Effector CD8-positive, alpha-beta T cell (primary cell): ENCODE measurements at places on chromosomes 16 and 17.
A peak's percentile ranks its signal among the peaks of the same experiment; 100 is the strongest.

DNA sequence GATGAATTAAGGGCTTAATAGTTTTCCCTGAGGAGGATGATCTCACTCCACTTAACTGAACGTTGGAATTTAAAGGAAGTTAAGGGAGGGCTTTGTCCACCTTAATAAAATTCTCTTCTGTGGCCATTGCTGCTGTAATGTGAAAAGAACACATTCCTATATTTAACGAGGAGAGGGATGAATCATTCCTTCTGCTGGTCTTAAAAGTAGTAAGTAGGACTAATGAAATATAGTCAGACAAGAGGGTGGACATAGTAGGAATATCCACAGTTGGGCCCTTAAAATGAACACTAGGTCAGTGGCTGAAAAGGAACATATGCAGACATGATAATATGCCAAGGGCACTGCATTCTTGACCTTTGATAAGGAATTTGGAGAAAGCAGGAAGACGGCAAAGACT is 405.6 kb downstream of the PMP22 start:
- no peak for DNase-seq

DNA sequence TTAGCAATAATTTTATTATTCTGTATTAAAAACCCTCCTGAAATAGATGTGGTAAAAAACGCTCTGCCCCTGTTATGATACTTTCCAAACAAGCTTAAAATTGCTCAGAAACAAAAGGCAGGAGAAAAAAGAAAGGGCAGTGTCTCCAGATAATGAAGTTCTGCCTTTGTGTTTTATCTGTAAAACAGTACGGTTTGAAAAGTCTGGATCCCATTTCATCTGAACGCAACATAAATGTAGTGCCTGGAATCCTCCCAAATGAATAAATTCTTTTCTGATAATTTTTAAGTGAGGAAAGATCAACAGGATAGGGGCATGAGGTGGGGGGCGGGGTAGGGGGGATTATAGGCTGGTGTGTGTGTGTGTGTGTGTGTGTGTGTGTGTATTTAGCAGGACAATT is 87.5 kb upstream of the SOX9 start:
- no peak for DNase-seq

DNA sequence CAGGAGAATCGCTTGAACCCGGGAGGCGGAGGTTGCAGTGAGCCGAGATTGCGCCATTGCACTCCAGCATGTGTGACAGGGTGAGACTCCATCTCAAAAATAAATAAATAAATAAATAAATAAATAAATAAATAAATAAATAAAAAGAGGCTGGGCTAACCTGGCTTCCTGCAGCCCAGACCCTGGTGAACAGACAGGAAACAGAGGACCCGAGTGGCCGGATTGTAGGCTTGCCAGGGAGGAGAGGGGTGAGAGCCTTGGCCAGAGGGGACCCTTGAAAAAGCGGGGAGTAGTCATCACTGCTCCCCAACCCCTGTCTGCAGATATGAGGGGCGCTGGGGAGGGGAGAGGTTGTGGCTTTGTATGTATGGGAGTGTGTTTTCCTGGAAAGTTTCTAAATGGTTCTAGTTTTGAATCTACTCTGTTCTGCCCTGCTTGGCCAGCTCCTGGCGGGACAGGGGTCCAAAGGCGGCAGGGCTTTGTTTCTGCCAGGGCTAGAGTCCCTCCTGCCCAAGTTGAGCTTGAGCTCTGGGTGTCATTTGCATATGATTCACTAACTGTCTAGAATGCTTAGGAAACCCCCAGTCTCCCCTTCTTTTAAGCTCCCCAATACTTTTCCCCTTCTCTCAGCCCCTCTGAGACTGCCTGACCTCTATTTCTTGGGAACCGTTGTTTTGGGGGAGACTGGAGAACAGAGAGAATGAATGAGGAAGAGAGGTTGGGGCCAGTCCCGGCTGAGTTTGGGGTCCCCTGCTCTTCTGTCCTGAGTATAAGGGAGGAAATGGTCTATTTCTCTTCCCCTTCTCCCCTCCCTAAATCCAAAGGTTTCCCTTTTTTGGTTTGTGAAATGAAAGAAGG is 16.4 kb downstream of the RARA start:
- DNase-seq, result peak; percentile 18

DNA sequence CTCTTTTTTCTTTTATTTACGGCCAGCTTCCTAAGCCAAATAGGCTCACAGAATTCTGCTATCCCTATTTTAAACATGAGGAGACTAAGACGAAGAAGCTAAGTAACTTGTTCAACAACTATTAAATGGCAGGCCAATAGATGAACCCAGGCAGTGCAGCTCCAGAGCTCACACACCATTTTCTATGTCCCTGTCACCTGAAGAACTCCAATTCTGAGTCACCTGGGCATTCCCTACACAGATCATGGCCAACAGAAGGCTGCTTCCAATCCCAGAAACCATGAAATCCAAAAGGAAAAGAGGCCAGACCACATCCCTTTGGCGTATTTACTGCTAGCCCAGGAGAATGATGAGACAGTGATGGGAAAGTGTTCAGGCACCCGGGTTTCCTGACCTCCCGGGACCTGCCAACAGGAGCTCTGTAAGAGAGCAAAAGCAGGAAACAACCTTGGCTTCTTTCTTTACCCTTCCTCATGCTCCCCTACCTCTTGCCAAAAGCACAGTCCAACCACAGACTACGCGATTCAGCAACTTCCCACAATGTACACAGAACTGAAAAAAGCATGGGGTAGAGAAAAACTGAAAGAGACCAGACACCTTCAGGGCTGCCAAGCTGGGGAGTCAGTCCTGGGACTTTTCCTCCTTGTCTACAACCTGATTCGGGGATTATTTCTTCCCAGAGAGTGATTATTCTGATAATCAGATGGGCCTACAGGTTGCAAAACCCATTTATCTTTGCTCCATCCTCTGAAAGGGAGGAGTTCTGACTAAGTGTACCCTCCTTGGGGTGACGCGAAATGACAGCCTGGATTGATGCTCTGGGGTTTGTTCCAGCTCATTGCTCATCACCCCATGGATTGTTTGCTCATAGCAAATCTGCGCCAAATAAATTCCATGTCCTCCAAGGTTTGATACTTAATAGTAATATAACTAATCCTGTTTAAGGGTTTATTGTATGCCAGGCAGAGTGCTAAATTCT is 47.8 kb upstream of the HAS3 start:
- no peak for DNase-seq

GRCh38 chr17:40499551-40500189 is 1.8 kb downstream of the TNS4 start:
- no peak for DNase-seq

GRCh38 chr16:1193143-1193824 is 31.8 kb downstream of the TPSG1 start:
- DNase-seq, result no peak

DNA sequence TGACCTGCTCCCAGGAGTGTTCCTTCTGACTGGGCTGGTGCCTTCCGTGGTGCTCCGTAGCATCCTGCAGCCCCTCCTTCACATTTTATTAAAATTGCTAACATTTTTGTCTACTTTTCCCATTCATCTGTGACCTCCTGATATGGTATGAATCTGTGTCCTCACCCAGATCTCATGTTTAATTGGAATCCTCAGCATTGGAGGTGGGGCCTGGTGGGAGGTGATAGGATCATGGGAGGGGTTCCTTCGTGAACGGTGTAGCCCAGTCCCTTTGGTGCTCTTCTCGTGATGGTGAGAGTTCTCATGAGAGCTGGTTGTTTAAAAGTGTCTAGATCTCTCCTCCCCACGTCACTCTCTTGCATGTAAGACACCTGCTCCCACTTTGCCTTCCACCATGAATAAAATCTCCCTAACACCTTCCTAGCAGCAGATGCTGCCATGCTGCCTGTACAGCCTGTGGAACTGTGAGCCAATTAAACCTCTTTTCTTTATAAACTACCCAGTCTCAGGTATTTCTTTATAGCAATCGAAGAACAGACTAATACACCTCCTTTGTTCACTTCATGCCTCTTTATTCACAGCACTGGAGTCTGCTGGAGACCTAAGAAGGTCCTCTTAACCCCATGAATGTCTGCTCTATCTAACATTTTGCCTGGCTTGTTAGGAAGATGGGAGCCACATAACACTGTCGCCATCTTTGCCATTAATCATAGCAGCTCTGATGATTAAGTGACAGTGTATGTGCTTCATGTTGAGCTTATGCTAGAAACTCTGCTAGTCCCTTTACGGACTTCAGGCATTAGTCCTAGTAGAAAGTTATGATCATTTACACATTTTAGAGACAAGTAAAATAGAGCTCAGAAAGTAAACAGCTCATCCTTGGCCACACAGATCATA is 377.7 kb upstream of the MAF start:
- DNase-seq, result no peak

GRCh38 chr16:56460101-56460500 is 8.7 kb downstream of the OGFOD1 start:
- no peak for DNase-seq

DNA sequence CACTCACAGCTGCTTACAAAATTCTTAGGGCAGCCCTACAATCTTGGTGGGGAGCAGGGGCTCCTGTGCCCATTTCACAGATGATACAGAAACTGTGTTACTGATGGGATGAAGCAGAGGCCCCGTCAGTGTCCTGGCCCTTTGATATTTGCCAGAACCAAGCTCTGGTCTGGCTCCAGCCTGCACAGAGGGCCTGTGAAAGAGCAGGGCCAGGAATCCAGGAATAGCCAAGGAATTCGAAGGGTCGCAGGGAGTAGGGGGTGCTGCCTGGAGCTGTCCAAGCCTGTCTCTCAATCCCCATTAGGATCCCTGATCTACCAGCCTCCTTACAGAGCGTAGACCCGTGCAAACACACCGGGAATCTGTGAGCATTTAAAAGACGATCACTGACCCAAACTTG is 86.3 kb upstream of the RCVRN start:
- DNase-seq, result no peak

DNA sequence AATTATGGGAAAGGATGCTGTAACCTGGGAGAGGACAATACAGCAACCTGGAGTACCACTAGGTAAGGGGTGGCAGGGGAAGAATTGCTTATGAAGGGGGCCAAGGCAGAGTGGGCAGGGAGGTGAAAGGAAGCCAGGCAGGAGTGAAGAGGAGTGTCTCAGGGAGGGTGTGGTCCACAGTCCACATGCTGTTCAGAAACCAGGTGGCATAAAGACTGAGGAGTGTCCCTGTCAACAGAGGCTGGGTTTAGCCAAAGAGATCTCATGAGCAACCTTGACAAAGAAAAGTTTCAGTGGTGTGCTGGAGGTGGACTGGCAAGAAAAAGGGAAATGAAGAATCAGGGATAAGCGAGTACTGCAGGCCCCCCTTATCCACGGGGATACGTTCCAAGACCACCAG is 88.4 kb downstream of the SPACA3 start:
- no peak for DNase-seq

DNA sequence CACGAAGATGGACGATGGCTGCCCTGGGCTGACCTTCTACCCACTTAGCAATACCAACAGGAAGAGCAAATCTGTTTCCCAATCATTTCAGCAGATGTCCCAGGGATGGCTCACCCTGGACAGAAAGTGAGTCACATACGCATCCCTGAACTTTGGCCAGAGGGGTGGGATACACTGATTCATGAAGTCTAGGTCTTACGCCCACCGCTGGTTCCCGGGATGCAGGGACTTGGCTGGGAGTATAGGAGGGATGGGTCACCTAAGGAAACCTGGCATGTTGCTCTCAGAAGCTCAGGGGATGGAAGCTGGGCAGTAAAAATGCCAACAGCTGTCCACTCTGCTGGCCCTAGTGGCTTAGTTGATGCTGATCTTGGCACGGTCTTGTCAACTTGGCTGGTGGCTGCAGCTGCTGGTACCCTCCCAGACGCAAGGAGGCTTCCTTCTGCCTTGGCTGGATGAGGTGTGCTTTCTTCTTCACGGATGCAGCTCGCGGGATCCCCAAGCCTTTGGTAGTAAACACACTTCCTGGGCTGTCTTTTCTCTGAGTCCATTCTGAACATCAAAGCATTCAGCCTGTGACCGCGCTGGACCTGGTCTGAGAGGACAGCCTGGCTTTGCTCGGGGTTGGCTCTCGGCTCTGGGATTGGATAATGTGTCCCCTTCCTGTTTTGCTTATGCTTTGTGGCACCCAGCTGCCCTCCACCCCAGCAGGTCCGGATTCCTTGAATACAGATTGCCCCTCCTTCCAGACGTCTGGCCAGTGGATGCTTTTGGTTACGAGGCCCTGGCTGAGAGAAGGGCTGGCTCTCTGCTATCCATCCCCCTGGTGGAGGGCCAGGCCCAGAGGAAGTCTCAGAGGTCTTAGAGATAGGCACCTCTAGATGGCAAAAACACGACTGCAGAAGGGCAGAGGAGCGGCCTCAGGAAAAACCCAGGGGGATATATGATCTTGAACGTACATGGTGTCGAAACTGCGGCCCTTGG is 71.5 kb downstream of the RAP1GAP2 start:
- no peak for DNase-seq

GRCh38 chr17:79242393-79242792 is 167.8 kb downstream of the ENGASE start:
- no peak for DNase-seq

DNA sequence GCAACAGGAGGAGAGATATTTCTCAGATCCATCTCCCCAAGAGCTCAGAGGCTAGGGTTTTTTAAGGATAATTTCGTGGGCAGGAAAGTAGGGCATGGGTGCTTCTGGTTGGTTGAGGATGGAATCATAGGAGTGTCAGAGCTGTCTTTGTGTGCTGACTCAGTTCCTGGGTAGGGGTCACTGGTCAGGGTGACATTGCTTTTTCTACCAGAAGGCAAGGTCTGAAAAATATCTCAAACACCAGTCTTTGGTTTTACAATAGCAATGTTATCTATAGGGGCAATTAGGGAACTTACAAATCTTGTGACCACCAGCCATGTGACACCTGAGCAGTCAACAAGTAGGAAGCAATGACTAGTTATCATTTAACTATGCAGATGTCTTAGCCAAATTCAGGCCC is 82.9 kb upstream of the DYNLRB2 start:
- DNase-seq, result no peak

- DNase-seq, result no peak
These were observed 38.4 kb upstream of the STAC2 start for GRCh38 chr17:39264119-39264518.

- no peak for DNase-seq
These were observed 40.9 kb downstream of the ENGASE start for GRCh38 chr17:79115487-79115886.

- no peak for DNase-seq
These were observed 33.1 kb downstream of the CTU2 start for GRCh38 chr16:88739139-88739976.
